ENCODE measurements at places on chromosomes 4 and X.

- no peak for DNase-seq
These were observed 404.4 kb upstream of the RASGEF1B start for GRCh38 chr4:81876106-81876505.

DNA sequence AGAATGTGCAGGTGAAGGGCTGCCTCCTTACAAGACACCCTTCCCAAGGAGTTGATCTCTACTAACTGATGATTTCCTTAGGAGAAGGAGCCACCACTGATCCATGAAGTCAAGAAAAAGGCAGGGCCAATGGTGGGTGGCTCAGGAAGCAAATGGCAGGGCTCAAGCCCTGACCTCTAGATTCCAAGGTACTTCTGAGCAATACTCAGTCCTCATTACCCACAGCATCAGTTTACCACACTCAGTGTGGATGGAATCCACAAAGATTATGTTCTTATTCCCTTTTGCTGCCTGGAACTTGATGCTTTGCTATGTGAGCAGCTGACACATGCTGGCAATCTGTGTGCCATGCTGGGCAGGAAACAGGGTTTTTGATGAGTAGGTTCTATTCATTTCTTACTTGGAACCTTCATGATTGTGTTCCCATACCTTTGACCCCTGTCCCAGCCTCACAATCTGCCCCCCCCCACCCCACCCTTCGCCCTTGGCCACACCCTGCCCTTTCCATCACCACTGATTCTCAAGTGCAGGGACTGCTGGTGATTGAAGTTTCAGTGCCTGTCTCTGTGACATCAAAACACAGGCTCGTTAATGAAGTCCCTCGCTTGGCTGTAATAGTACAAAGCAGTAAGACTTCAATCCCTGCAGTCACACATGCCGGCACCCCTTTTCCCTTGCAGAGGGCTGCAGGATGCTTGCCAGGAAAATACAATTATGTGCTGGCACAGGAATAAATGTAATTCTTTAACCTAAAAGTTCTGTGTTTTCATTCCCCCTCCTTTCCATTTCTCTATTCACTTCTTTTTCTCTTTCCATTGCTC lies 135.6 kb upstream of the GPC4 start:
- no peak for DNase-seq

DNA sequence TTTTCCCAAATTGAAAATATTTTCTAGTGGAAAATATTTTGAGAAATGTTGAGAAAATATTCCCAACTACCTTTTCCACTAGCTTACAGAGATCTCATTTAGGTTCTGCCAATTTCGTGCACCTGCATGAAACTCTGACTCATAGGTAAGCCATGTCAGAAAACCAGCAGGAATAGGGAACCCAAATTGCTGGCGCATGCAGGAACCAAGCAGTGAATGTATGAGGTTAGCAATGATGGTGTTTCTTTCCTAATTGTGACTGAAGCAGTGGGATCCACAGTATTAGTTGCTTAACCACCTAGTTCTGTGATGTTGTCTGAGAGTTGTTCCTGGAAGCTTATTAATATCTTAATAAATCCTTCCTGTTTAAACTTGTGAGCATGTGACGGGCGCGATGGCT lies 381.0 kb upstream of the TRAM1L1 start:
- no peak for DNase-seq

- peak; percentile 12 for DNase-seq
These were observed at the start of gene FGF5 for GRCh38 chr4:80266253-80266901. Gene FGF5 (plus strand): TSS chr4:80266664. CDS start chr4:80266825, 161 bp downstream.

DNA sequence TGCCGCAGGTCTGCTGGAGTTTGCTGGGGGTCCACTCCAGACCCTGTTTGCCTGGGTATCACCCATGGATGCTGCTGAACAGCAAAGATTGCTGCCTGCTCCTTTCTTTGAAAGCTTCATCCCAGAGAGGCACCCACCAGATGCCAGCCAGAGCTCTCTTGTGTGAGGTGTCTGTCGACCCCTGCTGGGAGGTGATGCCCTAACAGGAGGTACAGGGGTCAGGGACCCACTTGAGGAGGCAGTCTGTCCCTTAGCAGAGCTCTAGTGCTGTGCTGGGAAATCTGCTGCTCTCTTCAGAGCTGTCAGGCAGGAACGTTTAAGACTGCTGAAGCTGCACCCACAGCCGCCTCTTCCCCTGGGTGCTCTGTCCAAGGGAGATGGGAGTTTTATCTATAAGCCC lies 162.7 kb downstream of the NAF1 start:
- no peak for DNase-seq

DNA sequence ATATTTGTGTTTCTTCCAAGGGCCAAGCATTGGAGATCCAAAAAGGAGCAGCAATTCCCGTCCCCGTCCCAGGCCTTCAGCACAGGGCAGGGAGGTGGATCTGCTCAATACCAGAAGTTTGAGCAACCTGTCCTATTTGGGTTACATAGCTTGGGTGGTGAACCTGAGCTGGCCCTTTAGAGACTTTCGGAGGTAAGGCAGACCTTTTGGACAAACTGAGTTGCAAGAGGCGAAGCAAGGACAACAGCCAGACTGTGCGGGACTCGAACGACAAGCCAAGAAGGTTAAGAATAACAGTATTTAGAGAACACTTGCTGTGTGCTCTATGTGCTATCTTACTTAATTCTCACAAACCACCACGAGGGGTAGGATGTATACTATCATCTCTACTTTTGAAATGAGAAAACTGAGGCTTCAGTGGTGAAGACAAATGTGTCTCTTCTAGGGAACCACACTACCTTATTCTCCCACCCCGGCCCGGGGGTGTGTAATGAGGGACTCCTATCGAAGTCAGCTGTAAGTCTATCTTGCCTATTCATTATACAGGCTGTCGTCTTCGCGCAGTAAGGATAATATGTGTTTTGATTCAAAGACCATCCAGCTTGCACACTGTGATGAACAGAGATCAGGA lies 1.3 kb downstream of the NOP14 start:
- no peak for DNase-seq

DNA sequence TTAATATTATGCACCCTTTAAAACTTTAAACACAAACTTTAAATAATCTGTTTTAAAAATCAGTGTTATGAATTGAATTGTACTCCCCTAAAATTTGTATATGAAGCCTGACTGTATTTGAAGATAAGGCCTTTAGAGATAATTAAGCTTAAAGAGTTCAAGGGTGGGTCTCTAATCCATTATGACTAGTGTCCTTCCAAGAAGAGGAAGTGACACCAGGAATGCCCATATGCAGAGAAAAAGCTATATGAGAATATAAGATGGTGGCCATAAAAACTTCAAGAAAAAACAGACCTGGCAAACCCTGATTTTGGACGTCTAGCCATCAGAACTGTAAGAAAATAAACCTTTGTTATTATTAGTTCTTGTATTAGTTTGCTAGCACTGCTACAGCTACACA lies 29.0 kb downstream of the UGT2A2 start:
- no peak for DNase-seq

GRCh38 chrX:39869846-39870601 lies 227.7 kb downstream of the BCOR start:
- no peak for DNase-seq

DNA sequence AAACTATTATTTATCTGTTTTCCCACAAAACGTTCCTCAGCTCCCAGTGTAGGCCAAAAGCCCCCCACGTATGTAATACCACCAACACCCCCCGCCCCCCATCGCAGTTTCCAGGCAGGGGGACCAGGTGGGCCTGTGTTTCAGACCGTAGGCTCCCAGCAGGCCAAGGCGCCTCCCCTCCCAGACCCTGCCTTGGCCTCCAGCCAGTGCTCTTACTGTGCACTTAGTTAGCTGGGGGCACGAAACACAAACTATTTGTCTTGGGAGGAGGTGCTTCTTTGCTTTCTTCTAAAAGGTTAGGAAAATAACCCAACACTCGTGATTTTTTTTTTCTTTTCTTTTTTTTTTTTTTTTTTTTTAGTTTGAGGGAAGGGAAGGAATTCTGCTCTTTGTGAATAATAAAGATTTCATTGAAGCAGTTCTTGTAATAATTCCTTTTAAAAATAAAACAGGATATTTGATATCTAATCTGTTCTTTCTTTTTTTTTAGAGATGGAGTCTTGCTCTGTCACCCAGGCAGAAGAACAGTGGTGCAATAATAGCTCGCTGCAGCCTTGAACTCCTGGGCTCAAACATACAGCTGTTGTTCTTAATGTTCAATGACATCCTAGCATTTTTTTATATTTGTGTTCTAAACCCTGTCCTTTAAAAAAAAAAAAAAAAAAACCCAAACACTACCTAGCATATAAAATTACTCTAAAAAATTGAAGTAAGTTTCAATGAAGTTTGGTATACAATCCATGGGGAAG lies 83.0 kb upstream of the CLDN34 start:
- no peak for DNase-seq

DNA sequence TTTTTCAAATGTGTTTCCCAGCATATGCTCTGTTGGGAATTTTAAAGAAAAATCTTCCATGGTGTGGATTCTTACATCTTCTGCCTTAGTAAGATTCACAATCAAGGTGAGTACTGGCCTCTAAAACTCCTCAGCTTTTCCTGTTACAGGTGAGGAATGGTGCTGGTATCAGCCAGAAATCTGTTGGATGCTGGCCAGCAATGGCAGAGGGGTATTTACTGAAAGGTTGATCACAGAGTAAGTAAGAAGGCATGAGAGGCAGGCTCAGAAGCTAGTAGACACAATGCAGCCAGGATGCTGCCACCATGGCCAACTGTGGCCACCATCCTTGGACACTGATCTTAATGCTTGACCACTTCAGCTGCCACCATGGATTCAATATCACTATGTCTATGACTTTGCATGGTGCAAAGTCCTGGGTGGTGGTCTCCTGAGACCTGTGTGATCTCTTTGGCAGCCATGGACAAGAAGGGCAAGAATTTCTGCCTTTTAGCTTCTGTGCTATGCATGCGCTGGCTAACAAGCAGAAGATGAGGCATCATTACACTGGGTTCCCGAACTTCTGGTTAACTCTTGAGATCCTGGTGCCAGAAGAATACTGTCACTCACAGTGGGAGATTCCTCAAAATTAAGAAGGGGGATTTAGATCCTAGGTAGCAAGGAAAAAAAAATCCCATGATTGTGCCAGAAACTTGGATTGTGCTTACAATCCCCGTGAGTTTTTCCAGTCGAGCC lies 60.2 kb downstream of the CHRNA9 start:
- DNase-seq: no peak

- DNase-seq: no peak
These were observed 1190.2 kb upstream of the AGA start for GRCh38 chr4:178632415-178632814.

DNA sequence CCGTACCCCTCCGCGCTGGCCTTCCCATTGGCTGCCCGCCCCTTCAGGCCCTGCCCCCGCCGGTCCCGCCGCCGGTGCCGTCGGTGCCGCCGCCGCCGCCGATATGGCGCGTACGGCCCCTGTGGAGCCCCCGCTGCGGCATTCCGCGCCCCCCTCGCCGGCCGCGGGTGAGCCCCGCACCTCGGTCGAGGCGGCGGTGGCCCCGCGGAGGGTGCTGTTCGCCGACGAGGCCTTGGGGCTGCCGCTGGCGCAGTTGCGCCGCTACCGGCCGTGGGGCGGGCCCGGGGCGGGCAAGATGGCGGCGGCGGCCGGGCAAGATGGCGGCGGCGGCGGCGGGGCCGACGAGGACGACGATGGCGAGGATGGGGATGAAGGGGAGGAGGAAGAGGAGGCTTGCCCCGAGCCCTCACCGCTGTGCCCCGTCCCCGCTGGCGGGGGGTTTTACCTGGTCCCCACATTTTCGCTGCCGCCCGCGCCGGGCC lies at the start of gene PPP1R3F:
Gene PPP1R3F (plus strand): TSS at position 27 of the 482 bp plus-strand sequence. CDS start 77 bp downstream, at position 104.
- DNase-seq: no peak

DNA sequence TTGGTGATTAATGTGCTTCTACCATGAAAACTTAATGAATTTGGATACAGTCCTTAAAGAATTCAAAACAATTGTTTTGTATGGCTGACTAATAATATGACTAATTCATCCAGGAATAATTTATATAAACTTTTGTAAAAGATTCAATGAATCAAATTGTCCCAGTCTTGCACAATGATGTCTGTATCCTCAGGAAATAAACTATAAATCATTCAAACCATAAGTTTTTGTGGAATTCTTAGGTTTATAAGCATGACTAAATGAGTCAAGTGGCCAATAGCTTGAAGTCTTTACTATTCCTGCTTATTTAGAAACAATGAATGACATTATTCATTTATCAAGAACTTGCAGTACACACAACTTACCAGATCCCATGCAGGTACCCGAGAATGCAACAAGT lies 935.0 kb upstream of the INTU start:
- DNase-seq: no peak

DNA sequence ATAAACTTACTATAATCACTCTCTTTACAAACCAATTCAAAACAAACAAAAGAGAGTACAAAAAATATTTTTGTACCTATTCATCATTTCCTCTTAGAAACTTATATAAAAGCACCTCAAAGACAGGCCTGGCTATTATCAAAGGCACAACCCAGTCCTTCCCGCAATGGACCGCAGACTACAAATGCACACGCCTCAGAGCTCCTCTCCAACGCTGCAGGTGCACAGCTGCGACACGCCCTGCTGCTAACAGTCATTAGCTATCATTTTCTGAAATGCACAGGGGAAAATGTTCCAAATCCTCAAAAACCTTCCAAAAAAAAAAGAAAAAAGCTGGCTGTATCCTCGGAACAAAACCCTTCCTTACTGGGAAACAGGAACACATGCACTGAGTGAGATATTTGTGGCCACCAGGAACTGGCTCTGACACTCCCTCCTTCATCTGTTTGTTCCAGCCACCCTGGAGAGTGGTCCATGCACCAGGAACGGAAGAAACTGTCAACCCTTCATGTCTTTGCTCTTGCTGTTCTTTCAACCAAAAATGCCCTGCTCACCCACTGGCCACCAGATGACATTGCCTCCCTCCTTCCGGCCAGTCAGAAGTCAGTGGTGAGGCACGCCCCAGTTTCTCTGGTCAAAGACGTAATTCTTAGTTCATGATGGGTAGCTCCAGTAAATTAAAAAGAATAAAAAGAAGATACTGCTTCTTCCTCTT lies 16.7 kb downstream of the IRF2 start:
- DNase-seq: peak; percentile 30

DNA sequence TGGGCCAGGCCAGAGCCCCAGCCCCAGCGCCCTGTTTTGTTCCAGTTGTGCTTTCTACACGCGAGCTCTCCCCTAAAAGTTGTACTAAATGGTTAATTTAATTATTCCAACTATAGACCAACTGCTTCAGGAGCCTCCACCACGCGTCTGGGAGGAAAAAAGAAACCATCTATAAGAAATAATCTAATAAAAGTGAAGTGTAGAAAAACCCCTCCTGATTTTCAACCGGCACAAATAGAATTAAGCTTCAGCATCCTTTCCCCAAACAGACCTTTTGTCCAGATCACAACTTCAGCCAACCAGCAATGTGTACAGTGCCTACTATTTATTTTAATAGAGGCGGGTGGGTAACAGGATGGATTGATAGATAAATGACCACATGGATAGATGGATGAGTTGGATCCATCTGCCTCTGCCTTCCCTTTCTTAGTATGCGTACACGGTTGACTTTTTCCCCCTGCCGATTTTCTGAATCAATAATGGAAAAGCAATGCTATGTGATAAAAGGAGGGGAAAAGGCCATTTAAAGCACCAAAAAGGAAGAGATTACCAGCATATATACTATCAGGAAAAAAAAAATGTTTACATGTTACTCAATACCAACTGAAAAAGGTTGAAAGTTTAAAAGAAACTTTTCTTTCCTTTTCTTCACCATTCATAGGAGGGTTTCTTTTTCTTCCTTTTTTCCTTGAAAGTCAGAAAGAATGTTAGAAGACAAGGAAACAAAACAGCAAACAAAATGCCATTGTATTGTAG lies 3.7 kb upstream of the PHOX2B start:
- no peak for DNase-seq
